ENCODE measurements at places on chromosomes 12 and 14. TPM values are rescaled to one million over a fixed set of nuclear protein-coding genes. Genes with fewer than 3 reads are reported as not detected.

Gene NR1H4
- not detected for total RNA-seq

Gene C1R
- total RNA-seq = 1.9 TPM

Gene CD69
- total RNA-seq = 0.14 TPM

Gene ANKRD33
- 0.20 TPM for total RNA-seq

Data from pulmonary artery endothelial cell (primary cell).